ENCODE measurements at places on chromosomes 2 and 18.

DNA sequence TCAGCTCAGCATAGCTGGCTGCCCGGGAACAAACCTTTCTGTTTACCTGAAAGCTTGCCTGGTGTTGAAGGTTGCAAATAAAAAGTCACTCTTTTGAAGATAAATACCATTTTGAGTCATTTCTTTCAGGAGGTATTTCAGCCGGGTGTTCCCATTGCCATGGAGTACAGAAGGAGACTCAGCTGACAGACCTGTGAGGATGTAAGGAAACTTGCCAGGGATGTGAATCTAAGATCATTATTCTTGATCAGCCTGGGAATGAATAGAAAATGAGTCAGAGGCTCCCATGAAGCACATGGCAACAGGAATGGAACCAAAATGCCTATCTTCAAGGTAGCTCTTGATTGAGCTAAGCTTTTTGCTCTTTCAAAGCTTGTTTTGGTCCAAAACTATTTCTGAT, 231.2 kb downstream of the CYRIA start:
- no peak for DNase-seq

- DNase-seq: no peak
Observed at GRCh38 chr2:43553341-43553855, 42.4 kb downstream of the THADA start.

GRCh38 chr2:200262047-200262446, 44.4 kb upstream of the SPATS2L start:
- DNase-seq: no peak

DNA sequence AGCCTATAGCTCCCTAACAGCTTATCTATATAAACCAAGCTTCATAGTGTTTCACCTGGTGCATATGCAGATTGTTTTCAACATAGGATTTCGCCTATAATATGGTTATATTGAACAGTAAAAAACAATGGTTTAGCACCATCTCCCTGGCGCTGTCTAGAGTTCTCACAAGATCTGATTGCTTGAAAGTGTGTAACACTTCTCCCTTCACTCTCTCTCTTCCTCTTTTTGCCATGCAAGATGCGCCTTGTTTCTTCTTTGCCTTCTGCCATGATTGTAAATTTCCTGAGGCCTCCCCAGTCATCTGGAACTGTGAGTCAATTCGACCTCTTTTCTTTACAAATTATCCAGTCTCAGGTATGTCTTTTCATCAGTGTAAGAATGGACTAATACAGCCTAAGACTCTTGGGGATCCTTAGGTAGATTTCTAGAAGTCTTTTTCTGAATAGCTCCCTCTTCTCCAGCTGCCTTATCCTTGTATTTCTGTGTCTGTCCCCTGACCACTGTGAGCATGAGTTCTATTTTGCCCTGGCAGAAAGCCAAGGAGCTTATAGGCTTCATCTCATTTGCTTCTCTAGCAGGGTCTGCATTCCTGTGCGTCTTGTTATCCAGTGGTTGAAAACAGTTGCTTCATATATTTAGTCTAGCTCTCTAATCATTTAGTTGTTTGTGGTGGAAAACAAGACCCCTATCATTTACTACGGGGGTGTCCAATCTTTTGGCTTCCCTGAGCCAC, 401.6 kb downstream of the GPD2 start:
- DNase-seq: no peak

DNA sequence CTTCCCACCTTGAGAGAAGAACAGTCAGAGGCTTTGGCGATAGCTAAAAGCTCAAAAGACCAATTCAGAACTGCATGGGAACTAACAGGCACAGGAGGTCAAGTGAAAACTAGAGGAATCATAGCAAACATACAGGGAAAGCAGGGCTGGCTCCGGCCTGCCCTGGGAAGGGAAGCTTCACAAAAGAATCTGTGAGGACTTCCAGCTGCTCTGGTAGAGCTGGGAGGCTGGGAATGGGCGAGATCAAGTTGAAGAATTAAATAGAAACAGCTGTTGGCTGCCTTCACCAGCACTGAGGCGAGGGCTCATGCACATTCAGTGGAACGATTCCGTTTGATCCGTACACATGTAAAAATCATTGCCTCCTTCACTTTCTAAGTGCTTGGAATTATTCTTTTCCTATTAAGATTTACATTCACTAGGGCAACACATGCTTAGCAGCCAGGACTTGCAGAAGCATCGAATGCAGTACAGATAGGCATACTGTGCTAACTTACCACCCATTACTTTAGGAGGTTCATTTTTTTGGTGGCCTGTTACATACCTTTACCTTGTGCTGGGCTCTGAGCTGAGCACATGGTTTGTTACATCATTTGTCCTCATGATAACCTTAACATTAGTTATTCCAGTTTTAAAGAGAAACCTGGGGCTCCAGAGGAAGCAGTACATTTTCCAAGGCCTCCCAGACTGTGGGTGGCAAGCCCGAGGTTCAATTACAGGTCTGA, 125.4 kb upstream of the RNF152 start:
- no peak for DNase-seq

DNA sequence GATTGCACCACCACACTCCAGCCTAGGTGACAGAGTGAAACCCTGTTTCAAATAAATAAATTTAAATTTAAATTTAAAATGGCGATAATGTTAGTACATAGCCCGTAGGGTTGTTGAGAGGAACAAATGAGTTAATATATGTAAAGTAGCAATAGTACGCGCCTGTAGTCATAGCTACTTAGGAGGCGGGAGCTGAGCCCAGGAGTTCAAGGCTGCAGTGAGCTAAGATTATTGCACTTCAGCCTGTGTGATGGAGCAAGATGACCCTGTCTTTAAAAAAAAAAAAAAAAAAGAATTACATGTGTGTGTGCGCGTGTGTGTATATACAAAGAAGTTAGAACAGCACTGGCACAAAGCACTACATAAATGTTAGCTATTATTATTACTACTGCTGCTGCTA, 117.4 kb upstream of the ARL5A start:
- DNase-seq: no peak

GRCh38 chr2:218474527-218474926, 55.6 kb downstream of the VIL1 start:
- no peak for DNase-seq

DNA sequence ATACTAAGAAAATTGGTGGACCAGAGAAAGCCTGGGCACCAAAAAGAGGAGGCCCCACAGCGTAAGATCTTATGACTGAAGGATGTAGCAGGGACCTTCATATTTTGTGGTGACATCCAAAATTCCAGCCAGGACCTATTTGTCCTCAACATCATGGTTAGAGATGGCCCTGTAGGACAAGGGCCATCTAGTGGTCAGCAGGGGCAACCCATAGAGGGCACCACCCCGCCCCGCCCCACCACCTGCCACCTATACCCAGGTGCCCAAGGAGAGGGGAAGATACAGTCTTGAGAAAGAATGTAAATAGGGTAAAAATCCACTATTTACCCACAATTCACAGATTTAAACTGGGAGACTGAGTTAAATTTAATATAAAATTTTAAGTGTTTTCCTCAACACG, 59.6 kb upstream of the TMEM163 start:
- no peak for DNase-seq

DNA sequence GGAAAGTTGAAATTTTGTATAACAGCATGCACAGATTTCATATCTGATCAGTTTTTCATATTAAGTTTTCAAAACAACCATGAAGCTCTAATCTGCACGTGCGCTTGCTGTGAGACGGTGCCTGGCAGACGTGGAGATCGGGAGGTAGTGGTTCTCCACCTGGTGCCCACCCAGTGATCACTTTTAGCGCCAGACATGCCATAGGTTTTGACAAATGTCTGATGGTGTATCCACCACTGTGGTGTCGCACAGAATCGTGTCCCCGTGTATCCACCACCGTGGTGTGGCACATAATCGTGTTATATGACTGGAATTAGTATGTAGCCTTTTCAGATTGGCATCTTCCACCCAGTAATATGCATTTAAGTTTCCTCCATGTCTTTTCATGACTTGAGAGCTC, 40.9 kb upstream of the KCNG2 start:
- no peak for DNase-seq

- no peak for DNase-seq
Observed at GRCh38 chr2:129877289-129877741, 102.2 kb upstream of the RAB6C start.

GRCh38 chr18:11658989-11659388, 30.1 kb upstream of the GNAL start:
- no peak for DNase-seq

DNA sequence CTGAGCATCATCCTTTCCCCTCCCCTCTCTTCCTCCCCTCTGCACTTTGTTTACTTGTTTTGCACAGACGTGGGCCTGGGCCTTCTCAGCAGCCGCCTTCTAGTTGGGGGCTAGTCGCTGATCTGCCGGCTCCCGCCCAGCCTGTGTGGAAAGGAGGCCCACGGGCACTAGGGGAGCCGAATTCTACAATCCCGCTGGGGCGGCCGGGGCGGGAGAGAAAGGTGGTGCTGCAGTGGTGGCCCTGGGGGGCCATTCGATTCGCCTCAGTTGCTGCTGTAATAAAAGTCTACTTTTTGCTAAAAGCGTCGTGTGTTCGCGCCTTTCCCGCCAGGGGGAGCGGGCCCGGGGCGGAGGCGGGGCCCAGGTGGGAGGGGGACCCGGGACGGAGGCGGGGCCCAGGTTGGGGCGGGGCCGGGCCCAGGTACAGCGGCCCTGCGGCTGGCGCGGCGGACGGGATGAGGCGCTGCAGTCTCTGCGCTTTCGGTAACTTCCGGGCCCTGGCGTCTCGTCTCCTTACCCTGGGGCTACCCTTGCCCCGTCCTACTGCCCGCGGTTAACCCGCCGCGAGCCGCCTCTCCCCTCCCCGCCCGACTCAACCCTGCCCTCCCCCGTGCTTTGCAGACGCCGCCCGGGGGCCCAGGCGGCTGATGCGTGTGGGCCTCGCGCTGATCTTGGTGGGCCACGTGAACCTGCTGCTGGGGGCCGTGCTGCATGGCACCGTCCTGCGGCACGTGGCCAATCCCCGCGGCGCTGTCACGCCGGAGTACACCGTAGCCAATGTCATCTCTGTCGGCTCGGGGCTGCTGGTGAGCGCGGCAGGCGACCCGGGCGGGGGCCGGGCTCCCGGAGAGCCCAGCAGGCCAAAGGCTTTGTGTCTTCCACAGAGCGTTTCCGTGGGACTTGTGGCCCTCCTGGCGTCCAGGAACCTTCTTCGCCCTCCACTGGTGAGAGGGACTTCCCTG, at the start of gene KRTCAP3:
TSS of gene KRTCAP3 (plus strand) at position 424 of the 962 bp plus-strand sequence. CDS start at position 456, 32 bp downstream.
- DNase-seq: no peak

DNA sequence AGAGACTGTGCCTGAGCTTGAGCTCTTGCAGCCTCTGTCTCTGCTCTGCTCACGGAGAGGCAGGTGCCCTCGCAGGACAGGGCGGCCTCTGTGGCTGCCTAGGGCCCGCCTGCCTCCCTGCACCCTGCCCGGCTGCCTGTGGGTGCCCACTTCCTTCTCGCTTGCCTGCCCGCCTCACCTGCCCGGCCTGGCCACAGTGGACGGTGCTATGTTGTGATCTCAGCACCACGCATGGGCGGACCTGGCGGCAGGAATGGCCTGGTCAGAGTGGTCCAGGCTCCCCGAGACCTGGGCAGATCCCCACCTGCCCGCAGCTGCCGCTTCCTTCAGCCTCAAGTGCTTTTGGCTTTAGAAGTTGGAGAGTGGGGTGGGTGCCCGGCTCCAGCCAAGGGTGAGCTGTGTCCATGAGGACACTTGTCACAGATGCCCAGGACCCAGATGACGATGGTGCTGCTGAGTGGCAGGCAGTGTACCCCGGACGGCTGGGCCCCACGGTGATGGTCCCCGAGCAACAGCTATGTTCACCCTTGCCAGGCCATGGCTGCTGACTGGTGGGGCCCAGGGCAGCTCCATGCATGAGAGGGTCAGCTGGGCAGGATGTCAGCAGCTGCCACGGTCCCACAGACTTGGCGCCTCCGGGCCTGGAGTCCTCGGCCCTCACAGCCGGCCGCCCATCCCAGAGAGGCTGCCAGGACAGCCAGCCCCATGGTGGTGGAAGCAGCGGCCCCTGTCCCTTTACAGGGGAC, 25.3 kb downstream of the RTP5 start:
- no peak for DNase-seq

DNA sequence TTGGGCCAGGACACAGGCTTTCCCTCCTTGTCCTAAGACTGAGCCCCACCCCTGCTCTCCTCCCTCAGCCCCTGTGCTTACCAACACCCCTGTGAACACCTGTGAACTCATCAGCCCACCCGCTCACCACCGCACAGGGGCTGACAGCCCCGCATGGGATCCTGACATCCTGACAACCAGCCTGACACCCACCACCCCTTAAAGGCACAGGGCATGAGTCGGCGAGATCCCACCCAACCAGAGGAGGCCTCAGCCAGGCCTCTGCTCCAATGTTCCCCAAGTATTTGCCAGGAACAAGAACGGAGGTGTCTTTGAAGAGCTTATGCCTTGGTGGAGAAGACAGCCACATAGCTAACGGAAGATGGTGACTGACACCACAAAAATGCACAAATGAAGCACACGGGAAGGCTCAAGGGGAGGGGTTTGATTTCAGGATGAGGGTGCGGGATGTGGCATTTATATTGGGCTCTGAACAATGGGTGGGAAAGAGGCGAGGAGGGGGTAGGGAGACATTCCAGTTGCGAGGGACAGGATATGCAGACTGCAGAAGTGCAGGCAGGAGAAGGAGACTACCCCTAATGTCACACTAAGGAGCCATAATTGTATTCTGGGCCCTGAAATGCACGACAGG, 11.0 kb downstream of the RAB11FIP5 start:
- no peak for DNase-seq

DNA sequence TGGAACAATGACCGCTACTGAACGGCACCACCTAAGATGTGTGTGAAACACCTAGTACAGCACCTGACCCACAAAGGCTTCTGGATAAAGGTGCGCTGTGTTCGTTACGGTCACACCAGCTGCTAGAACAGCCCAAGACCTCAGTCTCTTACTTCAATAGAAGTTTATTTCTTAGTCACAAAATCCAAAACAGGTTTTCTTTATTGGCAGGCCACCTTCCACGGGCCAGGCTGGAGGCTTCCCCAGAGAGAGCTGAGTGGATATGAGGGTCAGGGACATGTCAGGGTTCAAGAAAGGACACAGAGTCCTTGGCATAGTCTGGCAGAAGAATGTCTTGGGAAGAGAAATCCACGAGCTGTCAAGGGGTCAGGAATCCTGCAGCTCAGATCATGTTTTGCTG, 92.2 kb downstream of the COL6A3 start:
- DNase-seq: no peak

GRCh38 chr2:71282493-71282892, 49.1 kb upstream of the ZNF638 start:
- DNase-seq: no peak

DNA sequence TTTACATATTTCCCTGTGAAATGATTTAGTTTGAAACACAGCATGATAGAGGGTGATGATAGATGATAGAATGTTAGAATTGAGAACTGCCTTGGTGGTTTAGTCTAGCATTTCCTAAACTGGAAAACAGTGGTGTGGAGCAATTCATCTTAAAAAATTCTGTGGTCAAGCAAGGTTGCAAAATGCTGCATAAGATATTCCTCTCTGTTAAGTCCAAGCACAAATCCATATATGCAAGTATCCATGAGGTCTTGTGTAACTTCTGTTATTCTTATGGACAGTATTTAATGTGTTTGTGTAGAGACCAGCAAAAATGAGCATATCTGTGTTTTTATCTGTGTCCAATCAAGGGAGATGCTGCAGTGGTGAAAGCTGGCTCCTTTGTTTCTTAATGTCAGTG, 30.0 kb downstream of the CPS1 start:
- DNase-seq: no peak

- no peak for DNase-seq
Observed at GRCh38 chr2:121202541-121203310, 82.3 kb downstream of the TFCP2L1 start.
